GM23248 (cell line): ENCODE measurements at places on chromosomes 7 and 10.

- no peak for DNase-seq
Observed at GRCh38 chr7:22196429-22196828, 160.5 kb downstream of the RAPGEF5 start.

DNA sequence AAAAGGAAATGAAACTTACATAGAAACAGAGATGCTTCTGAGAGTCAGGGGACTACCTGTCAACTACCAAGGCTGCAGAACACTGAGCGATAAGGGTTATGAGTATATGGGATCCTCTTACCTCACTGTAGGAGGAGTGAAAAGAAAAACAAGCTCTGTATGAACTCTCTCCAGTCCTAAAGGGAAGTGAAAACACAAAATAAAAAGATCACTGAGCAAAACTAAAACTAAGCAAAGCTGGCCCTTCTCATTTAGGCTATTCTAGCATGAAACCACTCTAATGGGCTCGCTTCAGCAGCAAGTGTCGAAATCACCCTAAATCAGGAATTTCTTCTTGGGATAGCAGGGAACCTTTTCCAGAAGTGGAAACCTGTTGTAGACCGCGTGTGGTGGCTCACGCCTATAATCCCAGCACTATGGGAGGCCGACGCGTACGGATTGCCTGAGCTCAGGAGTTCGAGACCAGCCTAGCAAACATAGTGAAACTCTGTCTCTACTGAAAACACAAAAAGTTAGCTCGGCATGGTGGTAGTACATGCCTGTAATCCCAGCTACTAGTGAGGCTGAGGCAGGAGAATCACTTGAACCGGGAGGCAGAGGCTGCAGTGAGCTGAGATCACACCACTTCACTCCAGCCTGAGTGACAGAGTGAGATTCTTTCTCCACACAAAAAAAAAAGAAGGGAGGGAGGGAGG lies 27.0 kb downstream of the DCLRE1C start:
- no peak for DNase-seq

DNA sequence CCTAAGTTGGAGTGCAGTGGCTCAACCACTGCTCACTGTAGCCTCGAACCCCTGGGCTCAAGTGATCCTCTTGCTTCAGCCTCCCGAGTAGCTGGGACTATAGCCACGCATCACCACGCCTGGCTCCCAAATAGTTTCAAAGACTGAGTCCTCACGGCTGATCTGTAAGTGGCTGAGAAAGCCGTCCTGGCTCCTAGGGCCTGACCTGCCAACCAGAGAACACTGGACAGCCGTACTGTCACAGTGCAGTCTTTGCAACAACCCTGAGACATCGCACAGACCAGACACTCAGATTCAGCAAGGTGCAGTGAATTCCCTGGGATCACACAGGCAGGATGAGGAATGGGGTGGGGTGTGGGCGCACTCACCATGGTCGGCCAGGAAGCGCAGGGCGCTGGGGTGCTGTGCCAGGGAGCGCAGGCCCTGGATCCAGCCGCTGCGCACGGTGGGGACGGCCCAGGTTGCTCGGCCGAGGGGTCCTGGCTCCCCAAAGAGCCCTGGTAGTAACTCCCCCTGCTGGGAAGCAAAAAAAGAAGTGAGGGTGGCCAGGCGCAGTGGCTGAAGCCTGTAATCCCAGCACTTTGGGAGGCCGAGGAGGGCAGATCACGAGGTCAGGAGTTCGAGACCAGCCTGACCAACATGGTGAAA lies 10.7 kb downstream of the BRAT1 start:
- no peak for DNase-seq

GRCh38 chr7:133359449-133359848 lies 106.6 kb downstream of the EXOC4 start:
- DNase-seq: peak; percentile 15

GRCh38 chr7:13911909-13912308 lies 77.6 kb downstream of the ETV1 start:
- no peak for DNase-seq

- DNase-seq: no peak
Observed at GRCh38 chr10:27685681-27686080, 59.9 kb downstream of the MKX start.

DNA sequence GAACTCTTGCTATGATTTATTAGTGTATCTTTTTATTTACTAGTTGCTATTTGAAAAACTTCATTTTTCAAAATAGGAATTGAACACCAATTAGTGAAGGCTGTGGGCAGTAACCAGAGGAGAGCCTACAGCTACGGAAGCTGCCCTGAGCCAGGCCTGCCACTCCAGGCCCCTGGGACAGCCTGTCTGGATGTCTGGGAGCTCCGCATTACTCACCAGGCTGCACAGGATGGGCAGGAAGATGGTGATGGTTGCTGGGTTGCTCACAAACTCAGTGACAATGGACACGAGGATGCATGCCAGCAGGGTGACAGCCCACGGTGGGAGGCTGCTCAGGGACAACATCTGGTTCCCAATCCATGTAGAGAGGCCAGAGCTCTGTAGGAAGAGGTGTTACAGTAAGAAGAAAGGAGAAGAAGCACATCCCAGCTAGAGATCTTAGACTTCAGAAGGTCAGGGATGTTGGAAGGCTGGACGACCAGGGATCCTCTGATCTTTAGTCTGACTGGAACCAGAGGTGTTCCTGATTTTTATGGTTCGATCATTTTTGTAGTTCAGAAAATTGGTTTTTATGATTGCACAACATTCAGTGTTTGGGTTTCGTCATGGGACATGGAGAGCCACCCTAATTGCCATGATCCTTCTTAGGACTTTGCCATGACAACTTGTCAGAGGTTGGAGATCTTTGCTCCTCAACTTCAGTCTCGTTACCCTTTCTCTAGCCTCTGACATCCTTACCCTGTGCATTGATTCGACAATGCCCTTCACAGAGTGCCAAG lies 23.2 kb downstream of the STMP1 start:
- peak; percentile 78 for DNase-seq

DNA sequence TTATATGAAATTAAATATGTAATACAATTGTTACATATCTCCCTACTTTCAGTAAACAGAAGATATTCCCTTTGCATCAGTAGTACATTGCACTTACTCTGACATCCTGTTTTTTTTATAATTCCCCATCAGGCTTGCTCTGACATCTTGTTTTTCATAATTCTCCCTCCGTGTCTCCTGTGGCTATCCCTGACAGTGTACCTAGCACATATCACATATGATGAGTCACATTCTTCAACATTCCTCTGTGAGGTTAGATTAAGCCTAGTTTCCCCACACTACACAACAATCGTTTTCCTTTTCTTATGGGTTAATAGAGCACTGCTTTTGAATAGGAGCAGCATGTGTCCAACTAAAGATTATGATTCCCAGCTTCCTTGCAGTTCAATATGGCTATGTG lies 250.6 kb upstream of the NPVF start:
- DNase-seq: no peak

GRCh38 chr10:89458291-89458690 lies 43.9 kb downstream of the IFIT5 start:
- peak; percentile 63 for DNase-seq

GRCh38 chr7:94907026-94907810 lies at the start of gene PPP1R9A:
Gene PPP1R9A, plus strand, starts transcription at chr7:94907594. Its CDS starts 2,520 bp downstream, at chr7:94910114.
- peak; percentile 21 for DNase-seq

- DNase-seq: no peak
Observed at GRCh38 chr7:89012016-89012415, 216.5 kb upstream of the TEX47 start.

- no peak for DNase-seq
Observed at GRCh38 chr7:44114586-44115310, 8.6 kb downstream of the POLD2 start.

DNA sequence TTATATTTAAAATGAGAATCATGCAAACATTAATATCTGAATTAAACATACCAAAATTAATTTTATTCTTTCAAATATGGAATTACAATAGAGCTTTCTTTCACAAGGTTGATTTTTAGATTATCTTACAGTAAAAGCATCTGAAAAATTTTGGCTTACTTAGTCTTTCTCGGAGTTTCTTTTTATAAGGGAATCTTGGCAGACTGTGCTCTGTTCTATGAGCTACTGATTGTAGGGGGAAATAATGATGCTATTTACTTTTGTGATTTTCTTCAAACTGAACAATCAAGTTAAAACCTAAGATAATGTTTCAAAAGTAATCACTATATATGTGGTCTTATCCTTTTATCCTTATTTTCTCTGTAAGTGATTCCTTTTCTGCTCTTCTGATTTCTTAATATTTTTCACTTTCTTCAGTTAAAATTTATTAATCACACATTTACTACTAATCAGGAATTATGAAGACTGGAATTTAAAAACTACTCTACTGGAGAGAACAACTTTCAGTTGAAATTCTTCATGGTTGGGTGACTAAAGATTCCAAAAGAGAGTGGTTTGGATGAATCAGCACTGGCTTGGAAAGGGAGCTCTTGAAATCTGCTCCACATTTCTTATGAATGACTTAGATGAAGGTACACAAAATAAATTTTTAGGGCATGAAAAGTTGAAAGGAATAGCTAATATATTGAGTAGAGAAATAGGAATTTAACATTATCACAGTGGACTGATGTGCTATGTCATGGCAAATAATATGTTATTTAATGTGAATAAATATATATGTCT lies 103.9 kb downstream of the PPP1R9A start:
- DNase-seq: peak; percentile 87

DNA sequence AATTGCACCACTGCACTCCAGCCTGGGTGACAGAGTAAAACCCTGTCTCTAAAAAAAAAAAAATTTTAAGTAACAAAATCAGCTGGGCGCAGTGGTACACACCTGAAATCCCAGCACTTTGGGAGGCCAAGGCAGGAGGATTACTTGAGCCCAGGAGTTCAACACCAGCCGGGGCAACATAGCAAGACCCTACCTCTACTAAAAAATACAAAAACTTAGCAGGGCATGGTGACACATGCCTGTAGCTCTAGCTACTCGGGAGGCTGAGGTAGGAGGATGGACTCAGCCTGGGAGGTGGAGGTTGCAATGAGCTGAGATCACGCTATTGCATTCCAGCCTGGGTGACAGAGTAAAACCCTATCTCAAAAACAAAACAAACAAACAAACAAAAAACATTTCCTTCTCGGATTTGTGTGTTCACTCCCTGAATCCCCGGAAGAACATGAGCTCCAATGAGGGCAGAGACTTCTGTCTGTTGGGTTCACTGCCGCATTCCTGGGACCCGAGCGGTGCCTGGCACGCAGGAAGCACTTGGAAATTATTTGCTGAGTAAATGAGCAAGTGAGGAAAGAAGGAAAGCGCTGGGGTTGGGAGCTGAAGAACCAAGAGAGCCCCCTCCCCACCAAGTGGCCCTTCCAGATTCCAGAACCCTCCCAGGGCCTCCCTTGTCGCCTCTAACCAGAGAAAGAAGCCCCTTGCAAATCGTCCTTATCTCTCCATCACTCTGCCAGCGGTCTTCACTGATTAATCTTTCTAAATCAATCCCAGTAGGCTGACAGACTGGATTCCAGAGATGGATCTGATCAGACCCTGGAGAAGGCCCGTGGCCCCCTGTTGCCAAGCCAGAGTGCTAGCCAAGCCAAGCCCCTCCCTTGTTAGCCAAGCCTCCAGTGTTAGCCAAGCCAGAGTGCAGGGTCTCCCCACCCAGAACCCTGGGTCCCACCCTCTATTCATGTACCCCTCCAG lies 6.2 kb downstream of the TNRC18 start:
- peak; percentile 70 for DNase-seq

DNA sequence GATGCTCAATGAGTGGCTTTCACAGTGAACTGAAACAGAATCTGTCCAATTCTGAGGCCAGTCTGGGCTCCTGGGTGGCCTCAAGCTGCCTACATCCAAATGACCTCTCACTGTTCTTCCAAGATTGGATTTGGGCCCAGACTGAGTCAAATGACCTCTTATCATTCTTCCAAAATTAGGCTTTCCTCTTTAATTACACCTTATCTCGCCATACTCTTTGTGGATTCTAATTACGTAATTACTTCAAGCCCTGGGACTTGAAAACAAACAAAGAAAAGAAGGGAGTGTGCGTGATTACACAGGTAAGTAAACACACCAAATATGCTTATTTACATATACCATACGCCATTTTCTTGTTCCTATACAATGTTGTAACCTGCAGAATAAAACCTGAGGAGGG lies 18.8 kb downstream of the SORBS1 start:
- DNase-seq: no peak

GRCh38 chr10:131858583-131859340 lies 42.0 kb upstream of the PPP2R2D start:
- DNase-seq: no peak

GRCh38 chr7:15236952-15237351 lies 324.9 kb downstream of the AGMO start:
- DNase-seq: no peak

GRCh38 chr10:101224910-101225823 lies 4.1 kb downstream of the LBX1 start:
- no peak for DNase-seq

DNA sequence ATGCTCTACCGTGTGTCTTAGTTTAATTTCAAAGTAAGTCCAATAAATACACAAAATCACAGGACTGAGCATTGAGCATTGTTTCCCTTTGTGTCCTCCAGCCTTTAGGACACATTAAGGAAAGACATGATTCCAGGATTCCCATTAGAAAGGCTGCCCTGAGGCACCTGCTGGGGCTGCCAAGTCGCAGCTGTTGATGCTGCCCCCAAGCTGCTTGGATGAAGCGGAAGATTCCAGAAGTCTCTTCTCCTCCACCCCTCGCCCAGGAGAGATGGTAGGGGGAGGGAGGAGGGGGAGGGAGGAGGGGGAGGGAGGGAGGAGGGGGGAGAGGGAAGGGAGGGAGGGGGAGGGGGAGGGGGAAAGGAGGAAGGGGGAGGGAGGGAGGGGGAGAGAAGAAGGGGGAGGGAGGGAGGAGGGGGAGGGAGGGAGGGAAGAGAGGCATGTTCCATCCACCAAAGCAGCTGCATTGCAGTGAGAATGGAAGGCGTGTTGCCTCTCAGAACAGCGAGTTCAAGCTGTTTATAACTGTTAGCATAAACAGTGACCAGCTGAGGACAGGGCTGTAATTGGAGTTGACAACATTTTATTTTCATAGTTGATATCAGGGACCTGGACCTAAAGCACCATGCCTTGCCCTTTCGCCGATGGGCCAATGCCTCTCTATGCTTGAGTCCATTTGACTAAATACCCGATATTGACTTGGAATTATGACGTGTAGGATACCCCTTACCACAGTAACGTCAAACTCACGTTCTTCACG lies 67.3 kb downstream of the DIP2C start:
- no peak for DNase-seq

- no peak for DNase-seq
Observed at GRCh38 chr10:124366343-124366742, 52.4 kb downstream of the OAT start.

- DNase-seq: no peak
Observed at GRCh38 chr10:102777711-102778453, 34.1 kb downstream of the WBP1L start.

DNA sequence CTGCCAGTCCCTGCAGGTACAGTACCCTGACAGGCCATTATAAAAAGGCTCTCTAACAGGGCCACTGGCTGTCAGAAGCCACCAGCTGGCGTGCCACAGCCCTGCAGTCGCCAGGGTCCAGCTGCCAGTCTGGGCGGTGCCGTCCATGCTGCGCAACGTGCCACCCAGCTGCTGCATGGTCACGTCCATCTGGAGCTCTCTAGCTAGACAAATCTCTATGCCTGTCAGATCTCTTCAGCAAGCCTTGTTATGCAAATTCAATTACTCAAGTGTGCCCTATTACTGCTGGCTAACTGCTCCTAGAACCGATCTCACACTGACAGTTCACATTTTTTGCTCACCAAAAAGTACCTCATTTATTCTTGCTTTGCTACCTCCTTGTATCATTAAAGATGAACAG lies 75.9 kb downstream of the HIBADH start:
- no peak for DNase-seq

GRCh38 chr10:14547816-14548215 lies 217.1 kb upstream of the FRMD4A start:
- no peak for DNase-seq

- DNase-seq: no peak
Observed at GRCh38 chr10:1360558-1361164, 304.5 kb downstream of the WDR37 start.
